ENCODE measurements at places on chromosomes 2 and 18.

GRCh38 chr2:196399722-196400691, 228.6 kb upstream of the STK17B start:
- no peak for DNase-seq

- no peak for DNase-seq
Observed at GRCh38 chr2:101296371-101296770, 12.1 kb downstream of the RNF149 start.

DNA sequence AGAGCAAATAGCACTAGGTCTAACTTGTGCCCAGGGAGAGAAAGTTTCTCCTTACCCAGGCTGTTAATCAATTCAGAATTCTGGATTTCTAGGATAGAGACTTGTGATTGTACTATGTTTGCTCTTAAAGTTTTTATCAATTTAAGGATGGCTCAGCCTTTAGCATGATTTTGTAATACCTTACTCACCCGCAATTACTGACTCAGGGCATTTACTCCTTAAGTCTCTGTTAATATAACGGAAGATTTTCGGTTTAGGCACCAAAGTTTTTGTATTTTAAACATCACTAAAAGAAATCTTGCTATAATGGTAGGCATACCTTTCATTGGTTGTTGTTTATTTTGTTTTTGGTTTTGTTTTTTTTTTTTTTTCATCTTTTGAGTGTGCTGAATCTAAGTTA, 358.2 kb downstream of the RBM43 start:
- no peak for DNase-seq

- DNase-seq: no peak
Observed at GRCh38 chr2:191846515-191847476, at the start of gene CAVIN2. Gene CAVIN2, minus strand, starts transcription at chr2:191847088. Its CDS starts 163 bp downstream, at chr2:191846925.

- DNase-seq: no peak
Observed at GRCh38 chr2:119011162-119011909, 69.3 kb downstream of the MARCO start.

- no peak for DNase-seq
Observed at GRCh38 chr2:181253438-181253837, 203.7 kb upstream of the ITGA4 start.

DNA sequence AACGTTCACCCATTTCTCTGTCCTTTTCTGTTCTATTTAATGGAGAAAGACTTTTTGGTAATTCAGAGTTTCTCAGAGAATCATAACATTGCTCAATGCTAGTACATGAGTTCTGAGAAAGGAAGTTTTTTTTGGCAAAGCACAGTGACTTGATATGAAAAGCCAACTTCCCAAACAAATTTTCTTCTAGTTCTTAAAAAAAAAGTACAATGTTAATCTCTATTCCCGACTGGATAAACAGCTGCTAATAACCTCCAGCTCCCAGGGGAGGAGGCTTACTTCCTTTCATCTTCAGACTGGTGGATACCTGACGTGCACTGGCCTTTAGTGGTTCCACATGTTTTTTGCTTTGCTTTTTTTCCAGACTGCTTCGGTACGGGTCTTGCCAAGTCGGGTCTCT, 284.6 kb upstream of the CCDC68 start:
- no peak for DNase-seq

- DNase-seq: peak; percentile 70
Observed at GRCh38 chr2:38709567-38710194, 41.5 kb downstream of the SRSF7 start.

- no peak for DNase-seq
Observed at GRCh38 chr2:145777297-145777696, 1257.4 kb upstream of the ZEB2 start.

DNA sequence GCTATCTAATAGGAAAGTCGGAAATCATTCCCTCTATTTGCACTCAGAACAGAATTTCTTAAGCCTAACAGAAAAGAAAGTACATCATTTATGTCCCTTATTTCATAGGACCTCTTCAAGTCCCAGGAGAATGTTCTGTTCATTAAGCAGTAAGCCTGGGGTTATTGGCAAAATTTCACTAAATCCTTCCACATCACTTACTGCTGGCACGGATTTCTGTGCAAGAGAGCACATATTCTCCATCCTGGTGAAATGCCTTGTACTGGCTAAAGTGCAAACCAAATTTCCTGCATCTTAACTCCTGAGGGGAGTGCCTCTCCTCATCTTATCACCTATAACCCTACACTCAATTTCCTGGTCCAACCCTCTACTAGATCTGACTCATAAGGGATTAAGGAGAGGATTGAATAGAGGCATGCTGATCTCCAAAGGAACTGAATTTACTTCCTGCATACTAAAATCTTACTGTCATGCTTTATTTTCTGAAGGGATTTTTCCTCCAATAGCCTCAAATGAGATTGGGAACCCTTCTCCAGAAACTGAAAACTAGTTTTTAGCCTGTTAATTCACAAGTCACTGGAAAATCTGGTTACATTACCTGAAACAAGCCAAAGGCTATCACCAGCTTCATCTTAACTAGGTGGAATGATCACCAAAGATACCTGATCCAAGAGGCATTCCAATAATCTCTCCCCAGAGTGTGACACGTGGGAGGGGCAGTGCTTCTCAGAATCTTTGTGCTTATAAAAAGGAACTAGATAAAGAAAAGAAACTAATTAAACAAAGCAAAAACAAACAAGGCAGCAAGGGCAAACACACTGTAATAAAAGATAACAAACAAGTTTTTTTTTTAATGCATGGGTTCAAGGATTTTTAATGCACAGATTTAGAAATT, 311.1 kb downstream of the NR4A2 start:
- no peak for DNase-seq

- DNase-seq: no peak
Observed at GRCh38 chr2:154696369-154696768, 2.1 kb upstream of the KCNJ3 start.

DNA sequence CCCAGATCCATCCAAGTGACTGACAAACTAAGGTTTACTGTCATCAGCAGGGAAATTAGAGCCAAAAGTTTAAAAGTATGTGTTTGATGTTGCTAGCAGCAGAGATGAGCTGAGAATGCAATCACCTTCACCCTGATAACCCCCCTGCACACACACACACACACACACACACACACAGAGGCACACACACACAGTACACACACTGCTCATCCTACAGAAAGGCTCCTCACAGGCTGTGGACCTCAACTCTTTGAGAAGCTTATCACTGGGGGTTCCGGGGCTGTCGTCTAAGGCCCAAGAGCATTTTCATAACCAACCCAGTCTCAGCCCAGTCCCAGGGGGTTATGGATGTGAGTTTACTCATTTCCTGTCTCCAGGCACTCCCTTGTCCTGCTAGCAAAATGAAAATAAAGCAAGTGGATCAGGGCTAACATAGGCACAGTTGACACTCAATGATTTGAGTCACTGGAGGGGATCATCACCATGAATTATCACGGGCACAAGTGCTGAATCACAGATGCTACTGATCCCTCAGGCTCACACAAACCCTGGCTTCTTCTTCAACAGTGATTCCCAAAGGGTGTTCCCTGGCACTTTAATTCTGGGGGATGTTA, 76.6 kb downstream of the ALK start:
- DNase-seq: no peak

DNA sequence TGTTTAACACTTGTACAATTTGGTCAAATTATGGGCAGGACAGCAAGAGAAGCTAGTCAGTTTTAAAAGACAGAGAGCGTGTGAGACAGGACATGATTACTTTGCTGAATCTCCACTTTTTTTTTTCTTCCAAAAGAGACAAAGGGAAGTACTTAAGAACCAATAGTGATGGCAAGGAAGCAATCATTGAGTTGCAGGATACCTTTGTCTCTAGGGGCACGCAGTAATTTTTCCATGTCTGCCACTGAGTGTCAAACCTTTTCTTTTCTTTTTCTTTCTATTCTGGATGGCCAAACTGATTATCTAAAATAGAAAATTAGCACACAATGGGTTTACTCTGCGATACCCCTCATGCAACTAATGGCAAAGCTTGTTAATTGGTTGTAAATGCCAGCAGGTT, 533.0 kb downstream of the PLCL1 start:
- no peak for DNase-seq

- DNase-seq: no peak
Observed at GRCh38 chr2:150882751-150883612, 378.7 kb downstream of the RBM43 start.

GRCh38 chr18:23282437-23282781, 147.1 kb downstream of the CABLES1 start:
- DNase-seq: no peak

DNA sequence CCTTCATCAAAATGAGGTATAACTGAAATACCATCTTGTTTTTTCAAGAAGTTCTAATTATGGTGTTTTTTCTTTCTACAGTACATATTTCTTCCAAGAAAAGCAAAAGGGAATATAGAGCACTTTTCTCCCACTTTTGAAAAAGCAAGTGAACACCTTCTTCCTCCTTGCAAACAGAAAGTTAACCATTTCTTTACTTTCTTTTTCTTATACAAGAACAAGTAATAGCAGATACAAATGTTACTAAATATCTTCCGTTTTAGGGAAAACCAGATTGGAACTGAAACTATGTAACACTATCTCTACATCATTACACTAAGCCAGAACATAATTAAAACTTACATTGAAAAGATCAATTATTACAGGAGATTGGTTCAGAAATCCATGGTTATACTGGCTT, 44.0 kb downstream of the COBLL1 start:
- DNase-seq: no peak

GRCh38 chr2:236338495-236339184, 74.4 kb upstream of the ASB18 start:
- DNase-seq: no peak

DNA sequence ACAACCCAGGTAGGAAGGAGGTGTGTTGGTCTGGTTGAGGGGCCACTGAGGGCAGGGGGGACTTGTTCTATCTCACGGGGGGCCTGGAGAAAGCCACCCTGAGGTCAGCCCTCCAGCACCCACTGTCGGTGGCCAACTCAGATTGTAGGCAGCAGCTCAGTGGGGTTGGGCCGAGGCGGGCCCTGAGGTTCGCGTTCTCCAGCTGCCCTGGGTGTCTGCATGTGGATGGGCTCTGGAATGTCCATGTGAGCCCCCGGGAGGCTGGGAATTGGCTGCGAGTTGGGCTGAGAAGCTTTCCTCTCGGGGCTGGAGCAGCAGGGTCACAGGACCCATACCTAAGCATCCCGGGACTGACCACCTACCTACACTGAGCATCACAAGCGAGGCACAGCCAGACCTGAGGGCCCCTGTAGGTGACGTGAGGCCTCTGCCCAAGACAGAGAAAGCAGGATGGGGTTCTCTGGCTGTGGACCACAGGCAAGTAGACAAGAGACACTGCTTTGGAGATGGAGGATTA, 70.3 kb upstream of the HAAO start:
- DNase-seq: no peak

DNA sequence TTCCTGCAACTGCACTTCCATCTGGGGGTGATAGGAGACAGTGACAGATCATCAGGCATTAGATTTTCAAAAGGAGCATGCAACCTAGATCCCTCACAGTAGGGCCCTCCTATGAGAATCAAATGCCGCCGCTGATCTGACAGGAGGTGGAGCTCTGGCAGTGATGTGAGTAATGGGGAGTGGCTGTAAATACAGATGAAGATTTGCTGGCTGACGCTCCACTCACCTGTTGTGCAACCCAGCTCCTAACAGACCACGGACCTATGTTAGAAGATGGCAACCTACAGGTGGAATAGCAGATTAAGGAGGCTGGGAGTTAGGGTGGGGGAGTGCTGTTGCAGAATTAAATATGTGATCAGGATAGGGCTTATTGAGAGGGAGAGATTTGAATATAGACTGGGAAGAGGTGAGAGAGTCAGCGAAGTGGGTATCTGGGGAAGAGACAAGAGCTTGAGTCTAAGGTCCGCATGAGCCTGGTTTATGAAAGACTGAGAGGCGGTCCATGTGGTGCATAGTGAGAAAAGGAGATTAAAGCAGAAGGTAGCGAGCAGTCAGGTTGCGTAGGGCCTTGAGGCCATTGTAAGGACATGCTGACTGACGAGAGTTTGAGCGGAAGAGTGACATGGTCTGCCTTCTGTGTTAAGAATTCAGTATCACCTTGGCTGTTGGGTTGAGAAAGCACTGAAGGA, 31.3 kb upstream of the TOGARAM2 start:
- DNase-seq: no peak

GRCh38 chr2:240155745-240156390, 15.4 kb upstream of the OTOS start:
- no peak for DNase-seq

GRCh38 chr2:129914538-129915302, 64.7 kb upstream of the RAB6C start:
- no peak for DNase-seq

- no peak for DNase-seq
Observed at GRCh38 chr2:107028661-107029060, 142.7 kb upstream of the ST6GAL2 start.

GRCh38 chr2:170354388-170354787, 176.4 kb downstream of the MYO3B start:
- no peak for DNase-seq

DNA sequence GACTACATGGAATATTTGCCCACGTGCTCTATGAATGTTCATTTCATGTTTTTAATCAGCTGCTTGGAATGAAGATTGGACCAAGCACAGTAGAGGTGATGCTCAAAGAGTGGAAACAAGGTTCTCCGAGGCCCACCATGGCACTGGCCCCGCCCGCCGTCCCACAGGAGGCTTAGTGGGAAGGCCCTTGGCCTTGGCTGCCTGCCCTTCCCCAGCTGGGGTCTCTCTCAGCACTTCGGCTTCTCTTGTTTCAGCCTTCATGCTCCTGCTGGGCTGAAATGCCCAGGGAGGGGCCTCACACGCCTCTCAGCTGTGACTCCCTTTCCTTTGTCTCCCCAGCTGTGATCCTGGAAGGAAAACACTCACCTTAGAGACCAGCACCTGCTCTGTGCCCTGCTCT, 833.2 kb downstream of the GALR1 start:
- DNase-seq: no peak

DNA sequence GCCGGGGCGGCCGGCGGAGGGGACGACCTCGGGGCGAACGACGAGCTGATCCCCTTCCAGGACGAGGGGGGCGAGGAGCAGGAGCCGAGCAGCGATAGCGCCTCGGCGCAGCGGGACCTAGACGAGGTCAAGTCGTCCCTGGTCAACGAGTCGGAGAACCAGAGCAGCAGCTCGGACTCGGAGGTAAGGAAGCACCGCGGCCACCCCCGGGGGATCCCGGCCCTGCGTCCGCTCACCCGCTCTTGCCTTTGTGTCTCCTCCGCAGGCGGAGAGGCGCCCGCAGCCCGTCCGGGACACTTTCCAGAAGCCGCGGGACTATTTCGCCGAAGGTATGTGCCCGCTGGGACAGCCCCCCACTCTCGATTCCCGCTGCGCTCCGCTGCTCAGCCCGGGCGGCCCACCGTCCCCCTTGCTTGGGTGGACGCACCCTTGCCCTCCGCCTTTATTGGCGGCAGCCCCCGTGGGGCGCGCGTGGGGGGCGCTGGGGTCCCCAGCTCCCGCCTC, 611 bp downstream of the TCF7L1 start:
- DNase-seq: no peak

GRCh38 chr2:100237163-100237562, 85.1 kb downstream of the LONRF2 start:
- no peak for DNase-seq

DNA sequence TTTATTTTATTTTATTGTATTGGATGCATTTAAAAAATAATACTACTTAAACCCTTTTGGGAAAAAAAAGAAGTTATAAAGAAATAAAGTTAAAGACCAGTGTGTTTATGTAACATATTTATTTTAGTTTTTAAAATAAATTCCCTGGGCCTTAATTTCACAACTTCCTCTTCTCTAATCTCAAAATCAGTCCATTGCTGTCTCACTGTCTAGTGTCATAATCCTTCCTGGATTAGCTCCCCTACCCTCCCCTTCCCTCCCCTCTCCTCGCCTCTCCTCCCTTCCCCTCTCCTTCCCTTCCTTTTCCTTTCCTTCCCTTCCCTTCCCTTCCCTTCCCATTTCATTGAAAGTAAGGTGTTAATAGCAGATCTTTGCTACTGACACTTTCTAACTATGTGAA, 40.3 kb upstream of the ZEB2 start:
- DNase-seq: no peak
